ENCODE measurements at places on chromosomes 7 and 10.

- DNase-seq: no peak
Measured at GRCh38 chr7:63042730-63043511, 955.7 kb upstream of the ZNF722 start.

- DNase-seq: no peak
Measured at GRCh38 chr10:95758351-95759025, 2.5 kb downstream of the ENTPD1 start.

GRCh38 chr10:99346247-99346646, 17.1 kb downstream of the CNNM1 start:
- DNase-seq: no peak

DNA sequence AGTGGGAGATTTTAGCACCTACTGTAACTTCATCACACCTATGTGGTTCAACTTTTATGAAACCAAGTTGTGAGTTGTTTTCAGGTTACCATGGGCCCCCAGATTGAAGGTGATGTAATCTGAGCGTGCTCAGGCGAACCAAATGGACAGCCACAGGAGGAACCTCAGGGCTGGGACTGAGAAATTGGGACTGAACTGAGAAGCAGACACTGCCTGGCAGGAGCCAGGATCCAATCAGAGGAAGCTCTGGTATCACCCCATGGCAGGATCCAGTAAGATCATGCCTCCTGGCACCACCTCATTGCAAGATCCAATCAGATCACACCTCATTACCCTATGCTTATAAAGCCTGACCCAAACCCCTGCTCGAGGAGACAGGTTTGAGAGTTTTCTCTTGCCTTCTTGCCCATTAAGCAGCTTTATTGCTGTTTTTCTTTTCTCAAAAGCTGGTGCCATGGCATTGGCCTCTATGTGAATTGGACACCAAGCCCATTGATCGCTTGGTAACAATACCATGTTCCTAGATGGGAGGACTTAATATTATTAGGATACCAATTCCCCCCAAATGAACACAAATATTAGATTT, 43.2 kb upstream of the GDF10 start:
- no peak for DNase-seq

- DNase-seq: no peak
Measured at GRCh38 chr10:8246548-8246947, 192.1 kb downstream of the GATA3 start.

- no peak for DNase-seq
Measured at GRCh38 chr10:71854031-71854430, 3.0 kb upstream of the PSAP start.

Measured in CD4-positive, alpha-beta T cell treated with Interleukin-6 at 100 ng/mL for 8 hours (primary cell).